Activated T-cell treated with anti-CD3 and anti-CD28 coated beads for 1 hour (primary cell): ENCODE measurements at places on chromosomes 7 and 10.

DNA sequence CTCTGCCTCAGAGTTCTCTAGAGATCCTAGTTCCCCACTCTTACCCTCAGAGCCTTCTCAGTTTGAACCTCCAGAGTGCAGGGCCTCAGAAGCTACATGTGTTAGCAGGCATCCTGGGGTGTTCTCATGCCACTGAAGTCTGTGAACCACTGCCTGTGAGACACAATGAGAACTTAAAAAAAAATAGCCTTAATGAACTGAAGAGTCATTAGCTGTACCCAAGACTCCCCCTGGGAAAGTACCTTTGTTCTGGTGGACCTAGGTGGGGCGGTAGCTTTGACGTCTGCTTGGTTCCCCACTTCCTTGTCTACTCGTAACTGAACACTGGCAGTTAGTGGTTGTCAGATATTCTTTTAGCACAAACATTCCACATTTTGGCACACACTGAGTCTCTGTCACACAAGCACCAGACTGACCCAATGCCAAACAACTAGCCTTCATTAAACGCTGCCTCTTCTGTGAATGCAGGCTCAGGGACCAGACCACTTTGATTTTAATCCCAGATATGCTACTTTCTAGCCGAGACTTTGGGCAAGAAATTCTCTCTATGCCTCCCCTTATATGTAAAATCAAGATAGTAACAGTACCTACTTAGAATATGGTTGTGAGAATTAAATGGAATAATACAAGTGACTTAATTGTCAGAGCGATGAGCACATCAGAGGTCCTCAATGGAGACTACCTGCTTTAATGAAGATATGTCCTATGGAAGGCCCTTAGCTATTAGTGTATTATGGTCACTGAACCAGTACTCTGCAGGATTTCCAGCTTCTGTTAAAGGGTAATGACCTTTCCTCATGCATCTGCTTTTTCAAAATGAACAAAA, 75.3 kb upstream of the CC2D2B start:
- DNase-seq = no peak

GRCh38 chr7:78417180-78417853, 618.7 kb downstream of the PHTF2 start:
- no peak for DNase-seq

DNA sequence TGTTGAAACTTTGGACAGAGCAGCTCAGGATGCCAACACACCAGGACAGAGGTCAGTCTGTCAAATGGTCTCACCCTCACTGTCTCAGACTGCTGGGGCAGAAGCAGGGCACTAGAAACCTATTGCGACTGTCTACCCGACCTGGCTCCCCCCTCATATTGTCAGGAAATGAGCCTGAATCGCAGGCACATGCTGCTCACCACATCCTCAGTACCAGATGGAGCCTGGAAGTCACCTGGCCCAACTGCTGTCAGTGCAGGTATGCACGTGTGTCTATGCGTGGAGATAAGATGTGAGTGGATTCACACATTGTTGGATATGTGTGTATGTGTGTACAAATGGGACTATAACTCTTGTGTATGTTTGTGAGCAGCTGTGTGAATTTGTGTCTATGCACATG, 3.2 kb upstream of the CDHR1 start:
- no peak for DNase-seq

- no peak for DNase-seq
Measured at GRCh38 chr10:74097776-74098175, 52.9 kb downstream of the AP3M1 start.

- DNase-seq = no peak
Measured at GRCh38 chr7:34059136-34059828, 153.9 kb downstream of the BMPER start.

GRCh38 chr10:116766241-116766827, 24.0 kb upstream of the HSPA12A start:
- no peak for DNase-seq

DNA sequence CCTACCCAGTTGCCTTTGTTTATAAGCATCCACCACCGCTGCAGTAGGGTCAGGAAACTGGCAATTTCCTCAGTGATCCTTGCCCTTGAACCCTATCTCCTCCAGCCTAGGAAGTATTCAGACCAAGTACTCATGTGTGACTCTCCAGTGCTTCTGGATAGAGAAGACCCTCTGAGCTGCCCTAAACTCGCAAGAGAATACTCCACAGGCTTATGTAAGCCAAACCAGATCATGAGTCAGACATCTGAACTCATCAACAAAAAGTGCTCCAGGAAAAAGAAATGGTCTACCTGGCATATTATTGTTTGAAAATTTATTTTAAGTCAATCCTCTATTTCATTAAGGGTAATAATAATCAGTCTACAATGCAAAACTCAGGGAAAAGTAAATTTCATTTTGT, 101.3 kb downstream of the KAT6B start:
- no peak for DNase-seq
